ENCODE measurements at places on chromosomes 2 and 18. TPM values are rescaled to one million over a fixed set of nuclear protein-coding genes. Genes with fewer than 3 reads are reported as not detected.

GRCh38 chr2:214066862-214067261, 344.0 kb upstream of the VWC2L start:
- no peak for DNase-seq

GRCh38 chr2:128584296-128584890, 265.7 kb upstream of the HS6ST1 start:
- peak; percentile 76 for DNase-seq

SEMA4C gene
- total RNA-seq, result 30.7 TPM

GRCh38 chr2:120785228-120785966, 49.7 kb downstream of the GLI2 start:
- DNase-seq, result no peak

GRCh38 chr2:216339456-216340279, 32.6 kb downstream of the MARCHF4 start:
- peak; percentile 71 for DNase-seq

DNA sequence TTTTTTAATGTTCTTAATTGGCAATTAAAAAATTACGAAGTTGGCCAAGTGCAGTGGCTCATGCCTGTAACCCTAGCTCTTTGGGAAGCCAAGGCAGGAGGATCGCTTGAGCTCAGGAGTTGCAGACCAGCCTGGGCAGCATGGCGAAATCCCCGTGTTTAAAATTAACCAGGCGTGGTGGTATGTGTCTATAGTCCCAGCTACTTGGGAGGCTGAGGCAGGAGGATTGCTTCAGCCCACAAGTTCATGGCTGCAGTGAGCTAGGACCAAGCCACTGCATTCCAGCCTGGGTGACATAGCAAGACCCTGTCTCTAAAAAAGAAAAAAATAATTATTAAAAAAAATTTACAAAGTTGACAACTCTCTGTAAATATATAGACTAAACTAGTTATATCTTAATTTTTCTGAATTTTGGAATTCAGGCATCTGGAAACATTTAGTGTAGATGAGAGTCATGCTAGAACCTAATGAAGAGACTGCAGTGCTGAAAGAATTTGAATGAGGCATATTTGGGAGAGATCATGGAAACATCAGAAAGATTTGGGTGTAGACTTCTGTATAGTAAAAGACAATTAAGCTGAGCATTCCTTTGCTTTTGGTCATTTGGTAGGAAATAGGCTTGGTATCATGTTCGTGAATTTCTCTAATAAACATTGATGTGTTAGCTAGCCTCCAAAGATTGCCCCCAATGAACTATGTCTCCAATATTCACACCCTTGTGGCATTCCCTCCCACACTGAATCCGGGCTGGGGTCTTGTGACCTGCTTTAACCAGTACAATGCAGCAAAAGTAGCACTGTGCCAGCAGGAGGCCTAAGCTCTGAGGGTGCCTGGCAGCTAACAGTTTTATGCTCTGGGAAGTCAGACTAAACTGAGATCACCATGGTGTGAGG, 4.2 kb upstream of the ROCK1 start:
- peak; percentile 67 for DNase-seq

TRIB2 gene
- 28.6 TPM for total RNA-seq

DNA sequence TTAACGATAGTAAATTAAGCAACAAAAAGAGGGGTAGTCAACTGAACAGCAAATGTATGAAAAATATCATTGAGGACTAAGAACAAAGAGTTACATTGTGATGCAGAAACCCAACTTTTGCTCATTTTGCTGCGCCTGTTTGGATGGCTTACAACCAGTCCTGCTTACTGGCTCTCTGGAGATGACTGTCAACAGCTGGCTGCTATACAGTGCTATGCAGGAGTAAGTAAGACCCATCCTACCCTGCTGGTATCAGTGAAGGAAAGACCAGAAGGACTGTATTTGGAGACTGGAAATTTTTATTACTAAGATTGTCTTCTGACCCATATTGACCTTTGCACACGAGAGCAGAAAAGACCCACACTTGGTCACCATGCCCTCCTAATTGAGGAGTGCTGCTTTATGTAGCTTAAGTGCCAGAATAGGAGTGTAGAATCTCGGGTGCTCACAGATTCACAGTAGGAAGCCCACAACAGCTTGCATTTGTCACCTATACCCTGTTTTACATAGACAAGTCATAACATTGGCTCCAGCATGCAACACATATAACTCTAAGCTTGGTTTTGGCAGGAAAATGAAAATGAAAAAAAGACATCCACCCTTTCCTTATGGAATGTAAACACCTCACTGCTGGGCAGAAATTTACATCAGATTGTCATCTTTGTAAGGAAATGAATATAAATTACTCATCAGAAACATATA, 1915.0 kb upstream of the CELF4 start:
- DNase-seq, result no peak

DNA sequence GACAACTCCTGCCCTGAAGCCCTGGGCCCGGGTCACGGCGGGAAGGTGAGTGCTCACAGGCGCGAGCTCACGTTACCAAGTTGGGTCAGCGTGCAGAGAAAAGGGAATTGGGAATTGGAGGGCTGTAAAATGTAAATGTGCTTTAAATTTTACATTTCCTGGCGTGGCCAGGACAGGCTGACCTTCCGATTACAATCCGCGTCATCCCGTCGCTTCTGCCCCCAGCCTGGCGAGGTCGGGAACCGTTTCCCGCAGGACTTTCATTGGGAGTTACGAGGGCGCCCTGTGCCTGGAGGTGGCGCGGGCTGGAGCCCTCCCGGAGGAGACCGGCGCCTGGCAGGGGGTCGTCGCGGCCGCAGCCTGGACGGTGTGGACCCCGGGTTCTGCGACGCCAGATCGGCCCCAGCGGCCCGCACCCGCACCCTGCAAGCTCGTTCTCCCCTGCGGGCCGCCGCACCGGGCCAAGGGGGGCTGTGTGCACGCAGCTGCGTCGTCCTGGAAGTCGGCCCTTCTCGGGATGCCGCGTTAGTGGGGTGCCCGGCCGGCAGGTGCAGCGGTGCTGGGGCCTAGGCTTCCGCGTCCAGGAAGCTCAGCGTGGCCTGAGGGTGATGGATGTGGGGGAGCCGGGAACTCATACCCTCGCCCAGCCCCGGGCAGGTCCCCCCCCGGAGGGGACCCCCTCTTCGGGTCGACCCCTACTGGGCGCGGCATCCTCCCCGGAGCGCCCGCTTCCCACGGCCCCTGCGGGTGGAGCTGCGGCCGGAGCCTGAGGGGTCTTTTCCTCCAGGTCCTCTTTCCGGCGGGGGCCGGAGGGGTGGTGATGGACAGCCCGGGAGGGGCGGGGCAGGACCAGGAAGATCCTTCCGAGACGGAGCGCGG, 63.9 kb downstream of the LRRFIP1 start:
- no peak for DNase-seq

DNA sequence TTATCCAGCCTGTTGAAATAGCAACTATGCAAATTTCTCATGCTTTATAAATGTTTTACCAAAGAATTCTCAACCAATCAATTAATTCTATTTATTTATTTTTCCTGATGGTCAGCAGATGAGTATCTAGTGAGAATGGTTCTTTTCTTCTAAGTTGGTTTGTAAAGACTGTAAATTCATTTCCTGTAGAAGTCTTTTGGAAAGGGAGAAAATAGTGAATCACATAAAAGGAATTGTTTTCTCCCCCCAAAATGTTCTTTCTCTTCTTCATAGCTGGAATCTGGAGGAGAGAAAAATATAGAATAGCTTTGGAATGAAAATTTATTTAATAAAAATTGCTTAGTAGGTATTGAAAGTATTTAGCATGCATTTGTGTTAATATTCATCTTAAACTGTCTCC, 836.1 kb upstream of the ZEB2 start:
- DNase-seq, result peak; percentile 22

GRCh38 chr2:8285081-8285480, 396.8 kb upstream of the ID2 start:
- DNase-seq, result no peak

G6PC2 gene
- not detected for total RNA-seq

MC5R gene
- 0.26 TPM for total RNA-seq

KYNU gene
- 0.72 TPM for total RNA-seq

DNA sequence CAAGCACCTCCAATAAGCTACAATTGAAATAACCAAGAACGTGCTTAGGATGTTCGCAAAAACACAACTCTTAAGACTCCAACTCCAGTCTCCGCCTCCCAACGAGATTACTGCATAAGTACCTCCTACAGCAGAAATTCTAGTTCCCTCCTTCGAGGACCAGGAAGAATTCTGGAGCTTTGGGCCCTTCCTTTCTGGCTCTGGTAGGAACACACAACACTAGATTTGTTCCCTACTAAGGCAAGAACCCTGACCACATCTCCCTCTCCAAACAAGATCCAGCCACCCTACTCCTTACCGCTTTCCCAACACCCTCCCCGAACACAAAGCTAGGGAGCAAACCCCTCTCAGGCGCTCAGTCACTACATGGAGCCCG, 721 bp downstream of the ADAM17 start:
- DNase-seq, result peak; percentile 80

GRCh38 chr18:75544496-75544895, 117.0 kb upstream of the SMIM21 start:
- peak; percentile 81 for DNase-seq

Data from astrocyte (in vitro differentiated cells and primary cell).